ENCODE measurements at places on chromosomes 4 and X. TPM values are rescaled to one million over a fixed set of nuclear protein-coding genes. Genes with fewer than 3 reads are reported as not detected.
A peak's percentile ranks its signal among the peaks of the same experiment; 100 is the strongest.

Gene PDGFRA
- polyA plus RNA-seq, result 8.0 TPM

Gene HSD17B13
- polyA plus RNA-seq, result 0.15 TPM

Gene RXFP1
- not detected for polyA plus RNA-seq

- no peak for DNase-seq
Measured at GRCh38 chr4:46924789-46925529, 15.9 kb upstream of the COX7B2 start.

GRCh38 chr4:146260521-146260920 lies 46.2 kb downstream of the REELD1 start:
- DNase-seq, result no peak

DNA sequence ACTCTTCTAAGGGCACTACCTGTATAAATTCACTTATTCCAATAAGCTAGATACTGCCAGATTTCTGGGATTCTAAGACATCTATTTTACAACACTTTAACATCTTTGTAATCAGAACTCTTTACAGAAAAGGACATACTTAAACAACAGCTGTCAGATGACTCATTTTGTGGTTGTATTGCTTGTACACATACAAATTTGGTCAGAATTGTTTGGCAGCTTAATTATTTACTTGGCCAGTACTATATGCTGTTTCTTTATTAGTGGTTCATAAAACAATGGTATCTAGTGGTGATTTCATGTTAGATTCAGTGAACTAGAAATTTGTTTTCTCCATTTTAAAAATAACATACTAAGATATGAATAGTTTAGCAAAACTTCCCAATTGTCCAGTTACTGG lies 27.2 kb downstream of the PALLD start:
- DNase-seq, result no peak

DNA sequence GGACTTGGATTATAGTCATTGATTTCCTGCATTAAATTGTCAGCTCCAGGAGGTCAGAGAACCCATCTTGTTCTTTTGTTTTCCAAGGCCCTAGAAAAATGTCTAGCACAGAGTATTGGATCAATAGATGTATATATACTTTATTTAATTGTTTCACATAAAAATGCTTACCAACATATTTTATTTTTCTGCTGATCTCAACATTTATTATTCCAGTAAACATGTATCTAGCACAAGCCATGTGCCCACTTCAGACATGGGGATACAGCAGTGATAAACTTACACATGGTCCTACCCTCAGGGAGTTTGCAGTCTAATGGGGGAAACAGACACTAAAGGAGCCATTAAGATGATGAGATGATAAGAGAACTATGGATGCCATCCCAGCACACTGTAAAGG lies 49.1 kb upstream of the TBC1D9 start:
- DNase-seq, result no peak

GRCh38 chrX:68599256-68600152 lies 48.0 kb upstream of the STARD8 start:
- DNase-seq, result peak; percentile 32

DNA sequence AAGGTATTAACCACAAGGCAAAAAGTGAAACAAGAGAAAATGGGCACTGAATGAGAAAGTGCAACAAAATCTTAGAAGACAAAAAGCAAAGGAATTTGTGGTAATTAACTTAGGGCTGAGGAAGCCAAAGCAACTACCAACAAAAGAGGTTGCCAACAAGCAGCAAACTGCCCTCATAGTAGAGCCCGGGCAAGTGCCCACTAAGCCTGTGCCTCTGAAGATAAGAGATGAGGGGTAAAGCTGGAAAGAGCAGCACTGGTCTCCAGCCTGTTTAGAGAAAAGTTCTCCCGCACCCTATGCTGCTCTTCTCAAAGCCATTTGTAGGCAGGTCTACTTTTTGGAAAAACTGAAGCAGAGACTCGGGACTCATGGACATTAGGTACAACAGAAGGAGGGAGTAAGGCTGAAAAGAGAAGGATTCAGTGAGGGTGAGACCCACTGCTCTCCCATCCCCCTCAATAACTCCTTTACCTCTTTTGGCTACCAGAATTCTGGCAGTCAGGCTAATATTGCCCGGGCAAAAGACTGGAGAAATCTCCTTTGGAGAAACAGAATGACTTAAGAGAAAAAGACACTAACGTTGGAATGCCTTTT lies 29.6 kb upstream of the KCNE5 start:
- DNase-seq, result no peak

DNA sequence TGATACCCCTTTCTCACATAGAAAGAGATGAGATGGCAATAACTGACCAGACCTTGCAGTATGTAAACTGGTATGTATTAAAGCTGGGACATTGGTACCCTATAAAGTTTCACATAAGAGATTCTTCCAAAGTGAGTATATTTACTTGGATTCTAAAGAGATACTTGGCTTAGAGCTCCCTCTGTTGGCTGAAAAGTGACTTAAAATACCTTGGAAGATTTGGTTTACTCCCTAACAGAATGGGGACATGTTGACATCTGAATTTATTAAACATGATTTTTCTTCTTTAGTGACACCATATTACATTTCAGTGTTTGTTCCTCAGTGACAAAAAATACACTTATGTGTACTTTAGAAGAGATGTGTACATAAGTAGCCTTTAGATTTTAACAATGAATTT lies 47.9 kb upstream of the RGN start:
- DNase-seq, result peak; percentile 80

GRCh38 chr4:7903791-7904516 lies 35.7 kb downstream of the AFAP1 start:
- no peak for DNase-seq

DNA sequence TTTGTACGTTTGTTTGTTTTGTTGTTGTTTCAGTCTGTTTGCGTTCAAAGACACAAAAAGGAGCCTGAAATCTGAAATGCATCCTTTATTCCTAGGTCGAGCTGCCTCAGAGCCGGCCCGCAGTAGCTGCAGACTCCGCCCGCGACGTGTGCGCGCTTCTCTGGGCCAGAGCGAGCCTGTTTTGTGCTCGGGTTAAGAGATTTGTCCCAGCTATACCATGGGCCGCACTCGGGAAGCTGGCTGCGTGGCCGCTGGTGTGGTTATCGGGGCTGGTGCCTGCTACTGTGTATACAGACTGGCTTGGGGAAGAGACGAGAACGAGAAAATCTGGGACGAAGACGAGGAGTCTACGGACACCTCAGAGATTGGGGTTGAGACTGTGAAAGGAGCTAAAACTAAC lies 2.4 kb downstream of the ARMCX1 start:
- no peak for DNase-seq

- DNase-seq, result peak; percentile 68
Measured at GRCh38 chr4:102263024-102263787, 82.1 kb downstream of the SLC39A8 start.

Measured in GM23338 (cell line).